NCI-H1930 (cell line): ENCODE measurements at places on chromosomes 7 and 10.

GRCh38 chr10:112981553-112981952 is 31.5 kb downstream of the TCF7L2 start:
- DNase-seq: no peak

DNA sequence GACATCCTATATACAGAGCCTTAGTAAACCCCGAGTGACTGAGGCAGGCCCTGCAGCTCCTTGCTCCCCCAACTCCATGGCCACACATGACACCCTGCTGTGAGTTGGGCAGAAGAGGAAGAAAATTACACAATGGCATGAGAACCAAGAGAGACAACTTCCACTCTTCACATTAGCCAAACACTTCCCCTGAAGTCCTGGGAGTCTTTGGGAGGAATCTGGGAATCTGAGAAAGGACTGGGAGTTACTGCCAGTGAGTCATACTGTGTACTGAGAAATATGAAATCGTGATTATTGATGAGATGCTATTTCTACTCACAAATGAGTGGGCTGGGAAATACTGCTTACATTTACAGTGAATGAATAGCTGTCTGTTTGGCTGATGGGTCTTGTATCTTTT is 116.6 kb downstream of the SPAG6 start:
- DNase-seq: no peak

GRCh38 chr7:40499718-40500117 is 364.9 kb downstream of the SUGCT start:
- DNase-seq: no peak

GRCh38 chr7:77729574-77730348 is 33.5 kb downstream of the RSBN1L start:
- no peak for DNase-seq

GRCh38 chr7:69228212-69228811 is 370.0 kb upstream of the AUTS2 start:
- DNase-seq: no peak

GRCh38 chr7:122762071-122762470 is 59.3 kb upstream of the RNF148 start:
- DNase-seq: no peak

GRCh38 chr7:12805957-12806356 is 118.5 kb downstream of the ARL4A start:
- DNase-seq: no peak

GRCh38 chr10:52004342-52004949 is 305.1 kb upstream of the CSTF2T start:
- no peak for DNase-seq

GRCh38 chr7:46622251-46622650 is 701.2 kb upstream of the IGFBP3 start:
- no peak for DNase-seq

GRCh38 chr10:102354451-102354850 is 41.1 kb upstream of the NFKB2 start:
- no peak for DNase-seq

DNA sequence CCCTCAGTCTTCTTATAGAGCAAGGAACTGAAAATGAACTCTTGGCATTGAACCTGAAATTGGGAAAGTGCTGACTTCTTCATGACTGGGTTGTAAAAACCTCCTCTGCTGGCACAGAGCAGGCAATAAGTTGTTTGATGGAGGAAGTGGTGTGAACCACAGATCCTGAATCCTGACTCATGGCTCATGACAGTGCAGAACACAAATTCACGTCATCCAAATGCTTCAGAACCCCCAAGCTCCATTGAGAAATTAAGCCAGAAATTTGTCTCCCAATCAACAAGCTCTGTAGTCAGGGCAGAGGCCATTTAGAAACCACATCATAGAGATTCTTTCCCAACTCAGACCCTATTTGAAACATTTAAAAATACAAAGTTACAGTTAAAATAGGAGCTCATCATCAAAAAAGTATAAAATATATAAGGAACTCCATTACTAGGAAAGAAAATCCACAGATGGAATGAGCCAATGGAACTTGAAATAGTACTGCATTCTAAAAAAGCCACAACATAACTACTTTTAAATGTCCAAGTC is 10.3 kb upstream of the STK17A start:
- DNase-seq: no peak

GRCh38 chr10:12796401-12797160 is 204.9 kb downstream of the CCDC3 start:
- DNase-seq: no peak

DNA sequence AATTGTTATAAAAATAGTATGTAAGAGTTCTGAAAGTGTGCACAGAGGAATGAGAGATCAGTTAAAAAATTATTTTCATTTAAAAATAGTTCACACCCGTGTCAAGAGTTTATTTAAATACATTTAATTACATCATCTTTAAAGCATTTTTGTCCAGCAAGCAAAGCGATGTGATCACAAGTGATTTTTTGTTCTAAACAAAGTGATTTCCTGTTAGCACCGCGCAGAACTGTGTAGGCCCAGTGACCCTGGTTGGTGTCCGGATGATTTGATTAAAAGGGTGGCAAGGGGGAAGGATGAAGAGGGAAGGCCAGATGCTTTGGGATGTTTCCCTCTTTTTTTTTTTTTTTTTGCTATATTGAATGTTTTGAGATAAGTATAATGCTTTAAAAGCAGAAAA is 227.8 kb upstream of the PITRM1 start:
- no peak for DNase-seq

GRCh38 chr7:94276795-94277194 is 117.9 kb upstream of the COL1A2 start:
- DNase-seq: peak; percentile 8

- no peak for DNase-seq
Measured at GRCh38 chr7:142793156-142793555, 22.4 kb downstream of the PRSS2 start.

DNA sequence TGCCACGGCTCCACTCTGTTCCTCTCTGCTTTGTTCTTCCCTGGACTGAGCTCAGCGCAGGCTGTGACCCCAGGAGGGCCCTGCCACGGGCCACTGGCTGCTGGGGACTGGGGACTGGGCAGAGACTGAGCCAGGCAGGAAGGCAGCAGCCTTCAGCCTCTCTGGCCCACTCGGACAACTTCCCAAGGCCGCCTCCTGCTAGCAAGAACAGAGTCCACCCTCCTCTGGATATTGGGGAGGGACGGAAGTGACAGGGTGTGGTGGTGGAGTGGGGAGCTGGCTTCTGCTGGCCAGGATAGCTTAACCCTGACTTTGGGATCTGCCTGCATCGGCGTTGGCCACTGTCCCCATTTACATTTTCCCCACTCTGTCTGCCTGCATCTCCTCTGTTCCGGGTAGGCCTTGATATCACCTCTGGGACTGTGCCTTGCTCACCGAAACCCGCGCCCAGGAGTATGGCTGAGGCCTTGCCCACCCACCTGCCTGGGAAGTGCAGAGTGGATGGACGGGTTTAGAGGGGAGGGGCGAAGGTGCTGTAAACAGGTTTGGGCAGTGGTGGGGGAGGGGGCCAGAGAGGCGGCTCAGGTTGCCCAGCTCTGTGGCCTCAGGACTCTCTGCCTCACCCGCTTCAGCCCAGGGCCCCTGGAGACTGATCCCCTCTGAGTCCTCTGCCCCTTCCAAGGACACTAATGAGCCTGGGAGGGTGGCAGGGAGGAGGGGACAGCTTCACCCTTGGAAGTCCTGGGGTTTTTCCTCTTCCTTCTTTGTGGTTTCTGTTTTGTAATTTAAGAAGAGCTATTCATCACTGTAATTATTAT is 1.2 kb downstream of the CLDN4 start:
- no peak for DNase-seq

- no peak for DNase-seq
Measured at GRCh38 chr10:117168729-117169128, 28.6 kb upstream of the KCNK18 start.

DNA sequence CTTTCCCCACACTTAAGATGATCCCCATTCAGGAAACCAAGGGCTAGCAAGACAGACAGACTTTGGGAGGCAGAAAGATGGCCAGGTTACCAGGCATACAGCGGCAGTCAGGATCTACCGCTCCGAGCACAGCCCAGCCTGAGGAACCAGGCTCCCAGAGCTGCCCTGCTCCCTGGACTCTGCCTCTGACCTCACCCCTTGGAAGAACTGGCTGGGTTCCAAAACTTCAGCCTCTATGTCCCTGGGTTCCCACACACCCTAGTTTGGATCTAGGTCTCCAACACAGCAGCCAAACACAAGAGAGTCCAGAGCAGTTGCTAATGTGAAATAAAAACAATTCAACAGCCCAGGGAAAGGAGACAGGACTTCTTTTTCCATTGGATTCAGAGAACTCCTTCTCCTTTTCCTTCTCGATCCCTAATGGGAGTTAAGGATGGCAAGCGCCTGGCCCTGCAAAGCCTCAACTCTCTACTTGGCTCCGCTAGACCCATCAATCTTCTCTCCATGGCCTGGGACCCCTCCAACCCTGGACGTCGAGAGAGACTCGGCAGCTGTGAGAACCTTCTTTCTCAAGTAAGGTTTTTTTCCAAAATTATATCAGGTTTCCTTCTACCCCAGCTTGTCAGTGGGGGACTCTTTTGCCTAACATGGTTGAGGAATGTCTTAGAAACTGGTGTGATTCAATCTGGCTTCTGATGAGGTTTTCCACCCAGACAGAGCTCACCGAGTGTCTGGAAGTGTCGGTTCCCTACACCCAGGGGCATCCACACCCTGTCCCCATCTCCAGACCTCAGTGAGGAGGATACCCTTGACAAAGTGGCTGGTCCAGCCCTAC is 219.6 kb downstream of the KCNMA1 start:
- DNase-seq: no peak

- no peak for DNase-seq
Measured at GRCh38 chr10:102710609-102711008, 3.6 kb downstream of the ARL3 start.

GRCh38 chr10:58072634-58073033 is 195.1 kb downstream of the IPMK start:
- no peak for DNase-seq

GRCh38 chr10:132396494-132397035 is 435 bp upstream of the PWWP2B start:
- DNase-seq: peak; percentile 46

GRCh38 chr10:129541200-129541599 is 74.2 kb downstream of the MGMT start:
- DNase-seq: no peak
